ENCODE measurements at places on chromosomes 7 and 10. TPM values are rescaled to one million over a fixed set of nuclear protein-coding genes. Genes with fewer than 3 reads are reported as not detected.
A peak's percentile ranks its signal among the peaks of the same experiment; 100 is the strongest.

The POP7 gene
- total RNA-seq, result 32.5 TPM

The ELMO1 gene
- total RNA-seq, result 102 TPM

The ANKRD1 gene
- total RNA-seq, result not detected

The FGL2 gene
- total RNA-seq, result 4.2 TPM

The SPDYE2B gene
- not detected for total RNA-seq

The CHN2 gene
- total RNA-seq, result 6.8 TPM

The C10orf62 gene
- not detected for total RNA-seq

The NANOS1 gene
- 0.13 TPM for total RNA-seq

The BMPER gene
- total RNA-seq, result not detected

The CAMK2B gene
- total RNA-seq, result 0.10 TPM

The CFAP70 gene
- 0.70 TPM for total RNA-seq

The LRRTM3 gene
- not detected for total RNA-seq

The NEURL1 gene
- total RNA-seq, result 1.1 TPM

The LIPM gene
- not detected for total RNA-seq

The CCZ1 gene
- total RNA-seq, result 116 TPM

DNA sequence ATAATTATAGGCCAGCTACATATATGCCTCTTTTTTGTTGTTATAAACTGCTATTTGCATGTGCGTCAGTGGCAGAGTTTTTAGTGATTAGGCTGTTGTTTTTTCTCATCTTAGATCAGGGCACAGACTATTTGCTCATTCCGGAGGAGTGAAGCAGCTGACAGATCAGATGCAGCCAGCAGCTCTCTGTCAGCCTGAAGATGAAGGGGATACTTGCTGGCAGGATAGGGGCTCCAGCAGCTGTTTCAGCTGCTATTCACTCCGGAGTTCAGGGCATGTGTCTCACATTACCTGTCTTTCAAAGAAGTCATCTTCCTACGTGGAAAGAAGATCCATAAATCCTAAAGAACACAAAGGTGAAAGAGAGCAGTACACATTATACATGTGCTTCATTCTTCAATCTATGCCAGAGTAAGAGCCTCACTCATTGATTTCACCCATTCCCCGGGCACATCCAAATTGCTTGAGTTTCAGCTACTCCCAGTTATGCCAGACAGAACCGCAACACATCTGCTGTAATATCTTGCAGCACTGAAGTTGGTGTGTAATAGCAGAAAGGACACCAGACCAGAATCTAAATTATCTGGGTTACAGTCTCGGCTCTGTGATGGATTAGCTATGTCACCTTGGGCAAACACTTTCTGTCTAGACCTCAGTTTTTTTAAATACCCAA is 182.8 kb upstream of the CHRM2 start:
- DNase-seq, result no peak

DNA sequence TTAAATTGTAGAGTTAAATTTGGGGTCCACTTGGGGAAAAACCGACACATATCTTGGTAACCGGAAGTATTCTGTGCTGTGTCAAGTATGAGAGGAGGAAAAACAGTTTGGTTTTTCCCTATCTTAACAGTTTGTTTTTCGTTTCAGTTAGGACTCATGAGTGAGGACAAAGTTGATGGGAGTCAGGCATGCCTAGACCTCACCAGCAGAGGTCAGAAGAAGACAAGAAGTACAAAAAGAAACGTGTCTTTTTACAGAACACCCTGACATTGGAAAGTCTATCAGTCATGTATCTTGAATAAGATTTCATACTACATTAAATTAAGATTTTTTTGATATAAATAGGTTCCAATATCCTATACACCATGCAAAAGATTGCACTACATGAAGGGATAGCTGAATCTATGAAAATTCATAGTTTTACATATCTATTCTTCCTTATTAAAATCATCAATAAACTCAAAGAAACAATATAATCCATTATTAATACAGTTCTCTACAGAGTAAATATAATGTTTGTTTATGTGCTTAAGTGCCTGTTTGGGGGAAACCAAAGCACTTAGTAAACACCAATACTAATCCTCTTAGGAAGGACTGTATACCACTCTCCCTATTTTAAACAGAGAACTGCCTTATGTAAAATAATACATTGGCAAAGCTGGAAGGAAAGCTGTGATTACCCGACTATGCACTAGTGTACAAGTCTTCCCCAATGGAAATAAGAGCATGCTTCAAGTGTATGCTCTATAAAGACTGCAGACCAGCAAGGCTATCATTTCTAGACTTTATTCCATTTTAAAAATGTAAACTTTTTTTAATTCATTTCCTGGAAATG is 95.6 kb downstream of the USP6NL start:
- DNase-seq, result peak; percentile 48

- no peak for DNase-seq
These were observed 1.4 kb upstream of the FRA10AC1 start for GRCh38 chr10:93703841-93704240.

DNA sequence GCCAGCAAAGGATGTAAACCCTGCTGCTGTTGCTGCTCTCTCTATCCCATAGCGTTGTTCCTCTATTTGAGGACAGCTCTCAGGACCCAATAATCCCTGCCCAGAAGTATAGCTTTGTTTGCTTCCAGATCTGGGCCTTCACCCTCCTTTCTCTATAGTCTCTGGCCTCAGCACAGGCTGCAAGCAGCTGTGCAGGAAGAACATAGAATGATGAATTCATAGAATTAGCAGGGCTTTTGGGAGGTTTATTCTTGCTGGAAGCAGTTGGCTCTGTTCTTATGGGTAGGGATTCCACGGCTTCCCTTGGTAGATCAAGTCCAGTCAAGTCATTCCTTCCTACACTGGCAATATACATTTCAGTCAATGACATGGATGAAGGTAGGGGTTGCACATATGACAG is 354.7 kb downstream of the HPSE2 start:
- DNase-seq, result no peak

DNA sequence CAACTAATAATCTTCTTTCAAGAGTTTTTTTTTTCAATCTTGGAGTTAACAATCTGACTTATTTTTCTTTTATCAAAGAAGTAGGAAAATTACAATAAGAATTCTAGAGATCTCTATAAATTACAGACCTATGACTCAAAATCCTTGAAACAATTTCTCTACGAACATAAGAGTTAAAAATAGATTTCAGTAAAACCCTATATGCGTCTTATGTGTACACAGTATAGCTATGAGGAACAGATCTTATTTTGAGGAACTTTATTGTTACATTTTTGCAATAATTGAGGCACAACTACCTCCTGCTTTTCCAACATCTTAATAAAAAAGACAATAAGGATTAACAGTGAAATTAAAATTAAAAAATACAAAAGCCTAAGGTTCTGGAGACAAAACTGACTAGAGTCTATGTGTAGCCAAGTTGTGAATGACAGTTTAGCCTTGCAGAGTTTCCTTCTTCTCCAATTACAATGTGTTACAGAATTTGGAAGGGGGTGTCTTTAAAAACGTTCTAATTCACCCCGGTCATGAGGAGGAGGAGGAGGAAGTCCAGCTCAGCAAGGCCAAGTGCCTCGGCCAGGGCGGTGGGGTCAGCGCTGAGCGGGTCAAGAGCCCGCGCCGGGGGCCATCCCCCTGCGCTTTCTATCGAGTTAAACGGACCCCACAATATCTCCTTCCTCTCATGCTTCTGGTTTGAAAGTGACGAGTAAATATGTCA is 40.5 kb downstream of the AMZ1 start:
- no peak for DNase-seq

- no peak for DNase-seq
These were observed 4.9 kb upstream of the ELN start for GRCh38 chr7:74023092-74023536.

GRCh38 chr10:84907461-84908009 is 579.1 kb downstream of the CCSER2 start:
- DNase-seq, result no peak

GRCh38 chr10:60423920-60424319 is 34.2 kb upstream of the ANK3 start:
- DNase-seq, result no peak

GRCh38 chr7:45196374-45196773 is 38.8 kb downstream of the RAMP3 start:
- DNase-seq, result peak; percentile 45

- peak; percentile 78 for DNase-seq
These were observed 39.9 kb downstream of the TOMM7 start for GRCh38 chr7:22782616-22783232.

GRCh38 chr10:125212150-125212809 is 51.9 kb upstream of the CTBP2 start:
- DNase-seq, result no peak

GRCh38 chr7:31027161-31027965 is 24.7 kb upstream of the ADCYAP1R1 start:
- DNase-seq, result no peak

- DNase-seq, result no peak
These were observed 1043.2 kb upstream of the C7orf33 start for GRCh38 chr7:147547252-147547897.

DNA sequence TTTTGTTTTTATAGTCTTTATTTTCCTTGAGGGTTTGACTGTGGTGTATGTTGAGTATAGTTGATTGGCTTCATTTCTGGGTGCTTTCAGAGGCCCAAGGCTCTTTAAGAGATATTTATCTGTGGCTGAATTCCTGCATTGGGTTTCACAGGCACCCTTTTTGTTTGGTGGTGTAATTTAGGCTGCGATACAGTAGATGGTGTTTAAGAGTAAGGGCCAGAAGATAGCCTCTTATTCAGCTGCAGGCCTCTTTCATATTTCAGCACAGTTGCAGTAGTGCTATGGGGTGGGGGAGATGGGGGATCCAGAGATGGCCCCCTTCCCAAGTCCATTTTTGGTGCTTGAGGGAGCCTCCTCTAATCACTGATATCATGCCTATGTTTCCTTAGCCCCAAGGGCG is 69.7 kb downstream of the MGAM2 start:
- no peak for DNase-seq

DNA sequence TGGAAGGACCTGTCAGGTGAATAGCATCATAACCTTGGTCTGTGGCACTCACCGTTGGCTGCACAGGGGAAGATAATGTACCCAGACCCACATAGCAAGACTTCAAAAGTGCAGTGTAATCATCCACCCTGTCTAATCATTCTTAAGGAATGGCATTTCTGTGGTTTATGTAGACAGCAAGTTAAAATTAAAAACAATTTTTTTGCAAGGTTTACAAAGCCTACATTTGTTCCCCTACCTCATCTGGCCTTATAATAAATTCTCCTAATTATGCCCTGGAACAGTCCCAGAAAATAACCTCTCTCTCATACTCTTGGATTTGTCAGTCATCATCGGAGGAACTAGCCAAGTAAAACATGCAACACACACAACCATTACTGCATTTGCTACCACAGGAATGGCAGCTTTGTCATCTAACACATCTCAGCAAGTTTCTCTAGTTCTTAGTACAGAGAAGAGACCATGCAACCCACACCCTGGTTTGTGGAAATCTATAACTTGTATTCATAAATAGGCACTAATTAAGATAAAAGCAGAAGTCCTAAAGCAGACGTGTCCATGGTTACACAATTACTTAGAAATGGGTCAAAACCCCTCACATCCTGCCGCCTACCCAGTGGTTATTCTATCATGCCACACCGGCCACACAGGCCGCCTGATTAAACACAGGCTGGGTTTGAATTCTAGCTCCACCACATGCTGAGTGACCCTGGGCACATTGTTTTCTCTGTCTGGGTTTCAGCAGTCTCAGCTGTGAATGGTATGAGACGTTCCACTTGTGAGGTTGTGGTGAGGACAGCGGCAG is 19.1 kb downstream of the ABLIM1 start:
- no peak for DNase-seq

DNA sequence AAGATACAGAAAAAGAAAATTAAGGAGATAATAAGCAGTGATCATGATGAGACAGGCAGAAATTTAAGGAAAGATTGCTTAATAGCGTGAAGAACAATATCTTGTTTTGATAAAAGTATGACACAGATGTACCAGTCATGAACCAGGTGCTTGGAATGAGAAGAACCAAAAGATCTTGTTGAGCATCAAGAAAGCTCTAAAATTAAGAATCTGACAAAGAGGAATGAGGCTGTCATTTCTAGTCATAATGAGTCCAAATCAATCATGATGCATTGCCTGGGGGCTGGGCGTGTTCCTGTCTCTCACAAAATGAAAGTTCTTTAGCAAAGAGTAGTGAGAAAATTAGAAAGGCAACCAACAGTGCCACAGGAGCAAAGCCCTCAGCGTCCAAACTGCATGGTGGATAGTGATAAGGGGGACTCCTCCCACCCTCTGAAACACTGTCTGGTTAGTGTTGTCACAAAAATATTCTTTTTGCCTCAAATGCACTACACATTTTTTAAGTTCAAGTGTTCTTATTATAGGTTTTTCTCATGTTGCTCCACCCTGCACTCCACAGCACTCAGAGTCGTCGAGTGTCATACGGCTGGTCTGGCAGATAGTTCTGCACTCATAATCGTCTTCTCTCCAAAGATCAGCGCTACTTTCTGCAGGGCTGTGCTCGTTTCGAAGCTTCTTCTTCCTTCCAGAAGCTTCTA is 439.6 kb downstream of the TNS3 start:
- no peak for DNase-seq

DNA sequence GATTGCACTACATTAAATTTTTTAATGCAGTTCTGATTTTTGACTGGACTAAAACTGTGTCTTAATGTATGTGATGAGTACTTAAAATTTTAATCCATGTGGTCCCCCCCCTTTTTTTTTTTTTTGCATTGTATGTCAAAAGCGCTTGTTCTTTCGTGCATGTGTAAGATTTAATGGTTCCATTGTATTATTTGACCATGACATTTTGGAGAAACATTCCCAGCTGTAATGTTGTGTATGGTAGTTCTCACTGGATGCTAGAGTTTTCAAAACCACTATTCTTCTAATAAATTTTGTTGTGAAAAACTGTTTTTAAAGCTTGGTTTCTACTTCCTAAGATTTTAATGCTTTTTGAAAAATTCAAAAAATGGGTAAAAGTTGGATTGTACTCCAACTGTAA is 132.0 kb downstream of the LCOR start:
- no peak for DNase-seq

GRCh38 chr7:131244259-131244852 is 83.3 kb upstream of the MKLN1 start:
- no peak for DNase-seq

GRCh38 chr7:107816011-107816566 is 13.1 kb upstream of the SLC26A3 start:
- no peak for DNase-seq

DNA sequence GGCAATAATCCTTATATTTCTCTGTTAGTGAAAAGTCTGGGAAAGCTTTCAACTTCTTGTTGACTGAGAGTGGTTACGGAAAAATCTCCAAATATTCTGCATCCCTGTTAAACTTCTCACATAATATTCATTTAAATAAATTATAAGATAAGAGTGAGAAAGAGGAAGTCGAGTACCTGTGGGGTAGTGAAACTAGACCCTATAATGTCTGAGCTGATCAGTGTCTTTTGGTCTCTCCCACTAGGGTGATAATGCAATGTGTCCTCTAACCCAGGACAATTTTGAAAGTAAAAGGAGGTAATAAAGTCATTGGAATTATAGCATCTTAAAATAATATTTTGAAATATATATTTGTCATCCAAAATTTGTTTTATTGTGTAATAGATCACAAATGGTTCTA is 2.1 kb upstream of the AGR3 start:
- no peak for DNase-seq

DNA sequence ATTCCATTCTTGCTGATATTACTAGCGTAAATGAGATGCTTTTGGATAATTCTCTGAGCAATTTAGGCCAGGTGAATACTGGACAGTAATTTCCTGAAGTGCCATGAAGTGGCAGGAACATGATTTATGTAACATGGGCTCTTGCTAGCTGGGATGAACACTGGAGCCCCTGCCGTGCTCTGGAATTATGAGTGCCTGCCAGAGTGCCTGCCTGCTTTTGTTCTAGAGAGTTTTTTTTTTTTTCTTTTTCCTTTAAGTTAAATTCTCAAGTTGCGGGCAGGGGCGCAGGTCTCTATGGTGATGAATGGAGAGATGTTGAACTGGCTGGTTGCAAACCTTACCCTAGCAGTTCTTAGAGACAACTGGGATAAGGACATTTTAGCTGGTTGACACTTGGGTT is 165.9 kb downstream of the AUTS2 start:
- no peak for DNase-seq
